ENCODE measurements at places on chromosomes 2 and 18. TPM values are rescaled to one million over a fixed set of nuclear protein-coding genes. Genes with fewer than 3 reads are reported as not detected.

DNA sequence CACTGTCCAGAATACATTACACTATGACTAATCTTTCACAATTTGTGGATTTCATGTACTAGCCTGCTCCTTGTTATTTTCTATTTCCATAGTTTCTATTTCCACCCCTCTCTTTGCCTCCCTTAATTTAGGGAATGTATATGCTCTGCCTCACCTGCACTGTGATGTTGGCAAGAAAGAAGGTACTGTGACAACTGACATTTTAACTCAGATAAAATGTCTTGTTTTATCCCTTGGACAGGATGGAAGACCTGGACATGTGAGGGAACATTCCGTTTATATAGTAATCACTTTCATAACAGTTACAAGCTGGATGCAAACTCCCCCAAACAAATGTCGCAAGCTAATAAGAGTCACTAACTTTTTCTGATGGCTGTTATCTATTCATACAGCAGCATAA is 21.5 kb upstream of the DSG3 start:
- no peak for DNase-seq

- DNase-seq, result no peak
Measured at GRCh38 chr2:217952409-217952808, 50.4 kb downstream of the TNS1 start.

GRCh38 chr18:42822711-42823110 is 292.8 kb downstream of the RIT2 start:
- DNase-seq, result no peak

GRCh38 chr18:62730941-62731340 is 15.6 kb downstream of the PHLPP1 start:
- DNase-seq, result no peak

- no peak for DNase-seq
Measured at GRCh38 chr2:84317135-84317534, 141.9 kb downstream of the SUCLG1 start.

DNA sequence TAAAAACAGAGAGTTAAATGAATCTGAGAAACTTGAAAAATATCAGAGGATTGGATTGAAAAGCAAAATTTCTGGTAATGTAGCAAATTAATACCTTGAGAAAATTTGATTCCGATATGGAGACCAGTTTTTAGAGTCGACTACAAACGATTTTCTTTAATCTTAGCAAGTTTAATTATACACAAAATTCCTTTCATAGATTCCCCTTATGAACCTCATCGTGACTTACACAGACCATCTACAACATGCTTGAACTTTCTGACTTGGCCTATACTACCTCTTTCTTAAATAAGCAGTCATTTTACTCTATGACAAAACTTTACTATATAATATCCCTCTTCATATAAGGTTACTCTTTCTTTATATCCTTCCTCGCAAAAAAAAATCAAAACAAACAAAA is 769.6 kb upstream of the CRIM1 start:
- DNase-seq, result no peak

DNA sequence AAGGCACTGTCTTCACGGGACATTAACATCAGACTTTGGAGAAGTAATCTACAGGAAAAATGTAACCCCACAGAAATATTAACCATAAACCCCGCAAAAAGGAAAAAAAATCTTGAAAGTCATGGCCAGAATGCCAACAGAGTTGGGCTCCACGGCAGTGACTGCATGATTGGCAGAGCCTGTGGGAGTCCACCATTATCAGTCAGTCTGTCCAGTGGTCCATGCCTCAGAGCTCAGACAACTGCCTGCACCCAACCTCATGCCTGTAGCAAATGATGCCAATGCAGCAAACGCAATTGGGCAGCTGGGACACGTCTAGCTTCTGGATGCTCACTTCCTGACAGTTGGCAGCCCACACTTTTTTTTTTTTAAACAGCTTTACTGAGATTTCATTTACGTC is 5.1 kb upstream of the PPIG start:
- no peak for DNase-seq

DNA sequence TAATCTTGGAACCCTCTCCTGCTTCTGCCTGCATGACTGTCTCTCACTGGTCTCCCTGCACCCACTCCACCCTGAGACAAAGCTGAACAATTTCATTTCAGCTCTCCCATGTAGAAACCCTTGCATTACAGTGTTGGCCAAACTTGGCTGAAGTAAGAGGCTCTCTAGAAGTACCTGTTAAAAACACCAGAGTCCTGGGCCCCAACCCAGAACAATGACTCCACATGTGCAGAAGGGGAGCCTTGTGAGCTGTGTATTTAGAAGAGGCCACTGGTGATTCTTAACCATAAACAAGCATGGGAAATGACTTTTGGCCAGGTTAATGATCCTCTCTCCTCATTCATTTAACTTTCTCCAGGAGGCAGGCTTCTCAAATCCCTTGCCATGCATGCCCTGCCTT is 254.8 kb downstream of the SETBP1 start:
- DNase-seq, result no peak

DNA sequence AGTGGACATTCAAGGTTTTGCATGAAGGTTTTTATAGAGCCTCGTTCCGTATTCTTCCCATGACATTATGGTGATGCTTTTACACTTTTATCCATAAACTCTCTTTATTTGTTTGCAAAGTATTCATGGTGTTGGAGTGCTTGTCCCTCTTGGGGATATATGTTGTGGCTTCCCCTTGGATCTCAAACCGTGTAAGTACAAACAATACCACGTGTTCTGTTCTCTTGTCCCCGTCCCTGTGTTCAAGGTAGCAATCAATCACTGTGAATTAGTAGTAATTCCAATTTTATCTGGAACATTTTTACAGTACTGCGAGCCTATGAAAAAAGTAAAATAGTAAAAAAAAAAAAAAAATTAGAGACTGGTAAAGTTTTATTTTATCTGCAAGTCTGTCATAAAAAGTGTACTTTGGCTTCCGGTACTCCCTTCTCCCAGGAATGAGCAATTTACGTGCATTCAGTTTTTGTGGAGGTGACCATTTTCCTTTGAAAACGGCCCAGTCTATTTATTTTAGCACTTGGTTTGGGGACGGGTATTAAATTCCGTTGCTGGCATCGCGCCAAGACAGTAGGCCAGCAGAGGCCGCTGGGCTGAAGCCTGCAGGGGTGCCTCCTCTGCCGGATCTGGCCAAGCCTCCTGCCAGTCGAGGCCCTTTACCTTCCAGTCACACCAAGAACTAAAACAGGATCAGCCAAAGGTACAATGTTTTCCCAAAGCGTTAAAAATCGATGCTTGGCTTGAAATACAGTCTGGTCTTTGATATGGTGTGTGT is 175.7 kb downstream of the SOCS6 start:
- DNase-seq, result peak; percentile 87

GRCh38 chr2:105893011-105893995 is 148.6 kb downstream of the NCK2 start:
- no peak for DNase-seq

DNA sequence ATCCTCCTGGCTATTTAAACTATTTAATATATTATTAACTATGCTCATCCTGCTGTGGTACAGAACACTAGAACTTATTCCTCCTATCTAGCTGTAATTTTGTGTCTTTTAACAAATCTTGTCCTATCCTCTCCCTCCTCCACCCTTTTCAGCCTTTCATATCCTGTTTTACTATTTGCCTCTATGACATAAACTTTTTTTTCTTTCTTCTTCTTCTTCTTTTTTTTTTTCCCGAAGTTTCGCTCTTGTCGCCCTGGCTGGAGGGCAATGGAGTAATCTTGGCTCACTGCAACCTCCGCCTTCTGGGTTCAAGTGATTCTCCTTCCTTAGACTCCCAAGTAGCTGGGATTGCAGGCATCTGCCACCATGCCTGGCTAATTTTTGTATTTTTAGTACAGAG is 201.5 kb downstream of the LPIN1 start:
- no peak for DNase-seq

GRCh38 chr2:200129721-200130462 is 174.5 kb downstream of the MAIP1 start:
- no peak for DNase-seq

DNA sequence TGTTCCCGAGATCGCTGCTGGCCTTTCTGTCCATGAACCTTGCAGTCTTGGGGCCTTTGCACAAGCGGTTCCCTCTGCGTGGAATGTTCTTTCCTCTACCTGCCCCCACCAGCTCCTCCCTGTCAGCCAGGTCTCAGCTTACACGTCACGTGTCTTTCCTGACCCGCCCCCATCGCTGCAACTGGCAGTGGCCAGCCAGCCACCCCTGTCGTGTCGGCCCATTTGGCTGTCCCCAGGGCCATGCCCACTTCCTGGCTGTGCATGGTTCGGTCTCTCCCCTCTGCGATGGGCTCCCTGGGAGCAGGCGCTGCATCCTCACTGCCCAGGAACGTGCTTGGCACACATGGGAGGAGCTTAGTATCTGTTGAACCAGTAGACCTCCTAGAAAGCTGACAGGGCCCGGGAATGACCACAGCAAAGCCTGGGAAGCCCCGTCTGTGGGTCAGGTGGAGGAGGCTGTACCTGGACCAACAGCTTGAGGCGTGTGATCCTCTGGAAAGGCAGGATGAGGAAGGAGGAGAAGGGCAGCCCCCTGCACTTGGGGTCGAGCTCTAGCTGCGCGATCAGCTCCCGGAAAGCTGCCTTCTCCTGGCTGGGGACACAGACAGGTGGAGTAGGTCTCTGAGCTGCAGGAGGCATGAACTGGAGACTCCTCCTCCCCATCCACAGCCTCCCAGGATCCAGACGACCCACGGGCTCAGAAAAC is 21.0 kb downstream of the SNORC start:
- peak; percentile 82 for DNase-seq

DNA sequence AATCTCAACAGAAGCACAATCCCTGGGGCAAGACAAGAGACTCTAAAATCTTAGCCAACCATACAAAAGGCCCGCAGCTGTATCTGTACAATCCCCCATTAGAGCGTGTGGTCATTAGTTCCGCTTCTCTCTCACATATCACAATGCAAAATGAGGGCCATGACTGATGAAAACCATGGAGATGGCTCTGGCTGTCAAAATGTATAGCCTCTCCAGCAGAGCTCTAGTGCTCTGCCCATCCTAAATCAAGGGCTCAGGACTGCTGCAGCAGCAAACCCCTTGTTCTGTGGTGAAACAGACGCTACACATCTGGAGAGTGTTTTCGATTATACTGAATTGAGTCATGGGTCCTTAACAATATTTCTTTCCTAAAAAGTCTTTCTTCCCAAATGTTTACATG is 221.0 kb downstream of the PID1 start:
- no peak for DNase-seq

- no peak for DNase-seq
Measured at GRCh38 chr2:19649785-19650380, 251.9 kb downstream of the TTC32 start.

- peak; percentile 45 for DNase-seq
Measured at GRCh38 chr2:27212626-27213471, 781 bp upstream of the SLC5A6 start.

- DNase-seq, result no peak
Measured at GRCh38 chr2:37449761-37450296, 105.4 kb downstream of the QPCT start.

DNA sequence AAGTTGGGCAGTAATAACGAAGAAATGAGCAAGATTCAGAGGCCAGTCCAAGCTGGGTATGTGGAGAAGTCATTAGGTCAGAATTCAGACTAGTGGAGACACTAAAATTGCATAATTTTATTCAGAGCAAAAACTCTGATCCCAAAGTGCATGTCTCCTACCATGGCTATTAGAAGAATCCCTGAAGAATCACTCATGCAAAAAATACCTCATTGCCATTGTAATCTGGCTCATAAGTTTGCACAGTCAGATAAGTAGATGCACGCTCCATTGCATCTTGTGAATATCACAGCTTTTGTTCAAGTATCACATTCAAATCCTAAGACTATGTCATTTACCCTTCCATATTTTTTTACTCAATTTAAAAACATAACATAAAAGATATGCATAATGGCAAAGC is 692.2 kb upstream of the KLHL29 start:
- no peak for DNase-seq

GRCh38 chr2:147614471-147614870 is 230.4 kb upstream of the ACVR2A start:
- DNase-seq, result no peak

- no peak for DNase-seq
Measured at GRCh38 chr2:204982303-204982702, 437.0 kb downstream of the PARD3B start.

- DNase-seq, result no peak
Measured at GRCh38 chr2:156541706-156542105, 105.5 kb downstream of the GPD2 start.

Gene INHBB
- 123 TPM for total RNA-seq

Gene TMEFF2
- total RNA-seq, result 2.2 TPM

Gene GRP
- total RNA-seq, result 0.37 TPM

Gene CHRND
- total RNA-seq, result 0.16 TPM

Gene C1QL2
- total RNA-seq, result 1.2 TPM

Gene CD28
- 0.24 TPM for total RNA-seq

Gene CRACDL
- 30.4 TPM for total RNA-seq

Gene ADRA2B
- 2.4 TPM for total RNA-seq

Gene CNTNAP5
- total RNA-seq, result 0.31 TPM

Gene ARHGAP28
- 76.8 TPM for total RNA-seq

Data from testis (tissue), 5 donors.